ENCODE measurements at places on chromosomes 5 and 9.

- DNase-seq: no peak
These were observed 28.7 kb downstream of the DIAPH1 start for GRCh38 chr5:141590127-141590526.

GRCh38 chr9:137087409-137087925 is 682 bp downstream of the MAN1B1 start:
- no peak for DNase-seq

- DNase-seq: no peak
These were observed 121.0 kb downstream of the RGS3 start for GRCh38 chr9:113584428-113585084.

- no peak for DNase-seq
These were observed 51.3 kb upstream of the SUB1 start for GRCh38 chr5:32534041-32534440.

DNA sequence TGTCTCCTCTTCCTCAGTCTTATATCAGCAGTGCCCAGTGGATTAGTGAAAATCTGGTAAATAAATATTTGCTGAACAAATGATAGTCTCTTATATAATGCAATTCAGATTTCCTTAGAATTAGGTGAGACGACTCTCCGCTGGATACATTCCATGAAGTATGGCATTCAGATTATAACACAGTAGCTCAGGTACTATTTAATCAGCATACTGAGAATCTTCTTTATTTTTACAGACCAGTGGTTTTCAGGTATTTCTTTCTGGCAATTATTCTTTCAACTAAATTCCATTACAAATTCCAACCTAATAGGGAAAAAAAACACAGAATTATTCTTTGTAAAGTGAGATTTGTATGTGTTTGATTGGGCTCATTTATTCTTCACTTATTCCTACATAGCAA is 435.5 kb downstream of the TAF11L14 start:
- no peak for DNase-seq
